ENCODE measurements at places on chromosomes 4 and X. TPM values are rescaled to one million over a fixed set of nuclear protein-coding genes. Genes with fewer than 3 reads are reported as not detected.

- no peak for DNase-seq
Observed at GRCh38 chrX:42242004-42242403, 318.6 kb upstream of the CASK start.

DNA sequence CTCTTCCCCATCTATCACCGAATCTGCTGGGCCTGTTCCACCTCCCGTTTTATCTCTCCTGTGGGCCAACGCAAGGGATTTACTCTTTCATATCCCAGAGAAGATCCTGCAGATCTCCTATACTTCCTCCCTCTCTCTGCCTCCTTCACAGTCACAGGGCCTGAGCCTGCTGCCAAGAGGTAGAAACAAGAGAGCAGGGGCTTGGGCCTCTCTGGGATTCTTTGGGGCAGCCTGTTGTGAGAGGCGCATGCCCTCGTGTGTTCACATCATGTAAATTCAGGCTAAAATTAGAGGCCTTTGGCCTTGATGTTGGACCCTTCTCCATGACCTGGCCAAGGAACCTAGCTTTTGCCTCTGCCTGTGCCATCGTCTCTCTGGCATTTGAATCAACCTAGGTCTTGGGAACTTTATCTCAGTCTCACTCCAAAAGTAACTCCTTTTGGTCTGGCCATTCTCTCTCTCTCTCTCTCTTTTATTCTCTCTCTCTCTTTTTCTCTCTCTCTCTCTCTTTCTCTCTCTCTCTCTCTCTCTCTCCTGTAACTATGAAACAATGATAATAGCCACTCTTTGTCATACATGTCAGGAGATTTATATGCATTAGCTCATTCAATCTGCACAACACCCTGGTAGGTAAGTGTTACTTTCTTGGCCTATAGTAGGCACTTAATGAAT, 20.0 kb upstream of the EFNB1 start:
- DNase-seq: no peak

- no peak for DNase-seq
Observed at GRCh38 chr4:102104278-102104677, 241.0 kb downstream of the SLC39A8 start.

- no peak for DNase-seq
Observed at GRCh38 chr4:186651624-186652023, 72.0 kb downstream of the FAT1 start.

DNA sequence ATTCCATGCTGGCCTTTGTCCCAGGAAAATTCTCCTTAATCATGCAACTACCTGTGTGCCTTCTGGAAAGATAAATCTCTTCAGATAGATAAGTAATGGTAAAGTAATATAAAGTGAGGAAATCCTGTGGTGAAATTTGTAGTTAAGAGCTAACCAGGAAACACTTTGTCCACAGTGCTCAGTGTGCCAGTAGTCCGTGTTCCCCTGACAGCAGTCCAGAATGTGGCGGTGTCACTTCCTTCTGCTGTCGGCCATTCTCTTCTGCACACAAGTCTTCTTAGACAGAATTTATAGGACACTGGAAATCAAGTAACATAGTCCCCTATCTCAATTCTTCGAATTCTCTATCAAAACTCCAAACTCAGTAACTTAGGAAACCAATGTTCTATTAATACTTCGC, 5.7 kb upstream of the CXXC4 start:
- DNase-seq: no peak

DNA sequence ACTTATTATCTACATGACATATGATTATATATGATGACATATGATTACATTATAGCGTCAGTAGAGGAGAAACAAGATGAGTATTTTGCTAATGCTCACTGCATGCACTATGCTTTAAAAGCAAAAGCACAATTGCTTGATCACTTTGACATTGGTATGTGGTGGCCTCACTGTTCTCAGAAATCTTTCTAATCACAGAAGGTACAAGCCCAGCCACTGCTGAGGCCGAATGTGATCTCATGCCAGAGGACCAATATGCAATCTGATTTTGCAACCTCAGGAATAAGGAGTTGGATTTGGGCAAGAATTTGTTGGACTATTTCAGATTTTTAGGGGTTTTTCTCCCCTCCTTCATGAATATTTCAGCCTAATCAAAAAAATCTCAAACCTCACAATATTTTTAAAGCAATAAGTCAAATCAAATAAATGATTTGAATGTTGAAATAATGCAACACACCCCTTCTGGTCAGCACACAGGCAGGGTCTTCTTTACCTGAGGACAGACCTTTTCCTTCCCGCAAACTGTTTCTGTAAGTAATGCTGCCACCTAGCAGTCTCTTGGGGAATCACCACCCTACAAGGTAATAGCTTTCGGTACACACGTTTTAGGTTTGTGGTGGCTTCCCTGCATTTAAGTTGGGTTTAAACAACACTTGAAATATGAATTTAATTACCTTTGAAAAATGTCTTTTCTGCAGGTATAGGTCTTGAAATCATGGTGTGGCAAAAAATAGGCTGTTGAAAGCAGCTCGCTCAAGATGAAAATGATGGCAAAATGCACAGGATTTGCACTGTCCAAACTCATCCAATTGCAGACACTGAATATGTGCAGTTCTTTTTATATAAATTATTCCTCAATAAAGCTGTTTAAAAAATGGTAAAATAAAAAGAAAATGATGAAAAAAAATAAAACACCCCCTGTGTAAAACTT, 4.8 kb upstream of the CXCL13 start:
- no peak for DNase-seq

DNA sequence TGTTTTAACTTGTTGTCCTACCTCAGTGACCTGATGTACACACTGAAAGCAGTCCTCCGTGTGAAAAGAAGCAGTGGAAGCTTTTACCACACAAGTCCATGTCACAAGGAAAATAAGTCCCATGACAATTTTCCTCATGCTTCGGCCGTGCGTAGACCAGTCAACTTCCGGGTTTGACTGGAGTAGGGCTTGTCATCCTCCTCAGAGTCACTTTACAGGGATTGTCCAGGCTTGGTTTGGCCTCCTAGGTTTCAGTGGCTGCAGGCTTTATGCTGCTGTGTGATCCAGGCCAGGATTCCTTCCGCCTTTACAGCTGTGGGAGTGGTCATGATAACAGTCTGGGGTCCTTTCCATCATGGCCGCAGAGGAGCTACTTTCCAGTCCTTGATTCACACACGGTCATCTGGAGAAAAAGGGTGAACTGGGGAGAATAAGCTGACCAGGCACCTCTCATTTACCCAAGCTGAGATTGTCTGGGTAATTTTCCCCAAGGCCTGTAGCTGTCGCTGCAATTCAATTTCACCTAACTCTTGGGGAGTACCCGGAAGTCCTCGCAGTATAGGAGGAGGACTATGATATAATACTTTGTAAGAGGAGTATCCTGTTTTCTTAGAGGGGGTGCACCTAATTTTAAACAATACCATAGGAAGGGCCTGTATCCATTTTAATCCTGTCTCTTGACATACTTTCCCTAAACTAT, 206.1 kb upstream of the KLF8 start:
- no peak for DNase-seq

- DNase-seq: no peak
Observed at GRCh38 chrX:118350221-118350620, 4.3 kb downstream of the WDR44 start.

DNA sequence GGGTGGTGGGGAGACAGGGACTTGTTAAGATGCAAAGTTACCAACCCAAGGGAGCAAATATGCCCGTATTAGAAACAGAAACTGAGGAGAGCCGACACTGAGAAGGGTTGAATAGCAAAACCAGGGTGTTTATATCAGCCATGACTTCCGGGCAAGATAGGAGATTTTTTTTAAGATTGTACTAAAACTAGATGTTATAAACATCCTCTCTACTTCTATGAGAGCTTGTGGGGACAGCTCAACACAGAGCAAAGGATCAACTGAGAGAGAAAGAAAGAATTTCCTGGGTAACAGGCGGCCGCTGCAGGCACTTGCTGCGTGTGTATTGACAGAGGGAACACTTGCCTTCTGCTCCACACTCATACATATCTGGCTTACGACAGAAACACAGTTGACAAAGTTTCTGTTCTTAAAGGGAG, 49.1 kb upstream of the FBXW7 start:
- no peak for DNase-seq

DNA sequence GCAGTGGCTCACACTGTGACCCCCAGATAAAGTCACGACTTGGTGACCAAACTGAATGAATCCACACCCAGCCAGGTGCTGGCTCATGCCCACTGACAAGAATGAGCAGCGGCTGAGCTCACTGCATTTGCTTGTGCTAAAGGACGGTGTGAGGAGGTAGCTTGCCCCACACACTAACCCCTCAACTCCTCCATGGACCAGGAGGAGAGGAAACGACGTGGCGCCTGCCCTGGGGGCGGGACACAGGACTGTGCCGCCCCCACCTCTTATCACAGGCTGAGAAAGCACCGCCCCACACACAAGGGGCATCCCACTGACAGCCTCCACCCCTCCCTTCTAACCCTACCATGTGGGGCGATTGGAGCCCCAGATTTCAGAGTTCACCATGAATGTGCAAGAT, 43.0 kb downstream of the ZFYVE28 start:
- DNase-seq: no peak

GRCh38 chrX:38260231-38260630, 39.6 kb upstream of the SRPX start:
- no peak for DNase-seq

- no peak for DNase-seq
Observed at GRCh38 chr4:77959566-77960338, 97.1 kb downstream of the MRPL1 start.

- no peak for DNase-seq
Observed at GRCh38 chr4:165761963-165762362, 111.1 kb upstream of the TLL1 start.

- no peak for DNase-seq
Observed at GRCh38 chr4:48193096-48193836, 59.2 kb upstream of the TXK start.

- no peak for DNase-seq
Observed at GRCh38 chr4:41012293-41012692, 202.0 kb downstream of the APBB2 start.

DNA sequence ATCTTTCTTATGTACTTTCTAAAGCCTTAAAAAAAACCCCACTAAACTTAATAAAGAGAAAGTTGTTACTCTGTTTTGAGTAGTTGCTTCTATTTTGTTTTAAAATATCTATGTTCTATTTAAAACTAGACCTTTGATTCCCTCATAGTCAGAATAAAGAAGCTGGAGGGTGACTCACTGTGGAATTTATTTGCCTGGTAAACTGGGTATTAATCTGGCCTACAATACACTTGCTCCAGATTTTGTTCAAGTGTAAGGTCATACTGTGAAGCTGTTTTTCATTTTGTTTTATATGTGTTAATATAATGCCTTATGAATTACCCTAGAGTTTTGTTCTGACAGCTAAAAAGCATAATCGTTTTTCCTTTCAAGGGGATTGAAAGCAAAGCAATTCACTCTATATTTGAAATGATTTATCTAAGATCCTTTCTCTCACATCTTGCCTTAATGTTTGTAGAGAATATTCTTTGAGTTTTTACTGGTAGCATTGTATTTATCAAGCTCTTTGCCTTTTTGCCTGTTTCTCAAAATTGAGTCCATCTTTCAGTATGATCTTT, 277.4 kb upstream of the PITX2 start:
- DNase-seq: no peak

- no peak for DNase-seq
Observed at GRCh38 chr4:108045687-108046024, 56.0 kb downstream of the HADH start.

DNA sequence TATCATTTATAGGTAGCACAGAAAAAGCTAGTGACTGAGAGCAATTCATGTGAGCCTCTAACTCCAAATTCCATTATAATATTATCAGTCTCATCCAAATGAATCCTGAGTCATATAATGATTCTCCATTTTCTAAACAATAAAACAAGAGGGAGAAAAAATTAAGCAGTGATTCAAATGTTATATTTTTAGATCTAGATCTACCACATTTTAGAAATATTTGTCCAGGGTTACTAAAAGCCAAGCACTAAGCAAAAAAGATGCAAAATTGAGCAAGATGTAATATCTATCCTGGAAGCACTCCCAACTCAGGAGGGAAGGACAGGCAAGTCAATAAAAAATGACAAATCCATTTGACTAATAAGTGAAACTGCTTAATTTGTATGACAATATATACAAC, 172.8 kb downstream of the FBXW7 start:
- no peak for DNase-seq

DNA sequence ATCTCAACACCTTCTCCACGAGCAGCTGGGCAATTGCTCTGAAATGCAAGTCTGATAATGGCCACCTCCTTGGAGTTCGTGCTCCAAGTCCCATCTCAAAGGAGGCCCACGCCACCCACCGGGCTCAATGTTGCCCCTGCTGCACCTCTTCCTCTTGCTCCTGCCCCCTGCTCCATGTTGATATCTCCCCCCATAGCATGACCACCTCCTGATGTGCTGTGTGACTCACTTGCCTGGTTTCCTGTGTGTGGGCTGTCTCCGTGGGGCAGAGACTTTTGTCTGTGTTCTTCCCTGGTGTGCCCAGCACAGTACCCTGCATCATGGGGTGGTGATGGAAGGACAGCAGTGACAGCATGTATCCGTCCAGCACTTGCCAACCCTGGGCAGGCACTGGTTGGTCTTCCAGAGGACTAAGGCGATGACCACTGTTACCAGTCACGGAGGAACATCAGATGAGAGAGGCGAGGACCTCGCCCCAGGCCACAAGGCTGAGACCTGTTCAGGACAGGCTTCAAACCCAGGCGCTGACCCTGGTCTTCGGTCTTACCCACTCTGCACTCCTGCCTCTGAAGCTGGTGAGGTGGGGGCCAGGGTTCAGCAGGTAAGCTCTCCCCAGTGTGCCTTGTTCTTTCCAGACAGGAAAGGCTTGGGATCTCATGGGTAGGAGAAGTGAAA, 104.6 kb upstream of the LRPAP1 start:
- no peak for DNase-seq

DNA sequence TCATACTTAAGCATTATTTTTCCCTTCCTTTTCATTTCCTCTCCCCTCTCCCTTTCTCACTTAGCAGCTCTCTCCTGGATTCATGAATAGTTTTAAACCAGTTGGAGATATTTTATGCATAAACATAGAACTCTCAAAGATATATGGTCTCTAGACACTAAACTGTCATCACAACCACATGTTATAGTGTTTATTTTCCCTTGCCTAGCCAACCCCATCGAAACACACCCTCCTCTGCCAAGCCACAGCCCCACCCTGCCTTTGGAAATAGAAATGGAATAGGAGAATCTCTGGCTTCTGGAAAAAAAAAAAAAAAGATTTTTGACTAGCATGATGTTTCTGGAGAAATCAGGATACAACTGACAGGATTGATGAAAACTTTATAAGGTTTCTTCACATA, 64.8 kb upstream of the RBPJ start:
- no peak for DNase-seq

The FAM47E gene
- total RNA-seq: not detected

The TBC1D8B gene
- total RNA-seq: 0.43 TPM

The MAGEE1 gene
- 2.8 TPM for total RNA-seq

The RNF175 gene
- not detected for total RNA-seq

The NAP1L5 gene
- total RNA-seq: 5.6 TPM

The SH3BGRL gene
- 52.8 TPM for total RNA-seq

The LEF1 gene
- 77.0 TPM for total RNA-seq

The DDIT4L gene
- 3.3 TPM for total RNA-seq

The PASD1 gene
- total RNA-seq: not detected

The PSAPL1 gene
- total RNA-seq: not detected

The ABCG2 gene
- 0.89 TPM for total RNA-seq
